Activated CD4-positive, CD25-positive, alpha-beta regulatory T cell (primary cell): ENCODE measurements at places on chromosomes 5 and 9.

GRCh38 chr5:41637869-41638268, 127.5 kb upstream of the PLCXD3 start:
- no peak for DNase-seq

DNA sequence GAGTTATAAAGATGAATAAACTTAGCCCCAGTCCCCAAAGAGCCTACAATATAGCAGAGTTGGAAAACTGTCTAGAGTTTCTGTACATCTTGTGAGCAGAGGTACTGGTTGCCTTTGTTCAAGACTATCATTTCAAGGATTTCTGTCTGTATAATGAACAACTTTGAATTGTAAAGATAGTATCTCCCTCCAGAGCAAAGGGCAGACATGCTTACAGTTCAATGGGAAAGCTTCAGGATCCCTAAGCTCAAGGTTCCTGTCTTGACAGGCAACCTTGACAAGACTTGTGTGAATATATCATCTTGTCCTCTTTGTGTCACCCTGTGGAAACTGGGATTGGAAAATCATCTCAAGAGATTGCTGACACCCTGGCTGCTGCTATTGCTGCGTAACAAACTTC, 242.8 kb upstream of the VLDLR start:
- no peak for DNase-seq

- no peak for DNase-seq
These were observed 104.3 kb downstream of the ADCY2 start for GRCh38 chr5:7500256-7500655.

- no peak for DNase-seq
These were observed 69.6 kb downstream of the EPB41L4B start for GRCh38 chr9:109251080-109251775.

DNA sequence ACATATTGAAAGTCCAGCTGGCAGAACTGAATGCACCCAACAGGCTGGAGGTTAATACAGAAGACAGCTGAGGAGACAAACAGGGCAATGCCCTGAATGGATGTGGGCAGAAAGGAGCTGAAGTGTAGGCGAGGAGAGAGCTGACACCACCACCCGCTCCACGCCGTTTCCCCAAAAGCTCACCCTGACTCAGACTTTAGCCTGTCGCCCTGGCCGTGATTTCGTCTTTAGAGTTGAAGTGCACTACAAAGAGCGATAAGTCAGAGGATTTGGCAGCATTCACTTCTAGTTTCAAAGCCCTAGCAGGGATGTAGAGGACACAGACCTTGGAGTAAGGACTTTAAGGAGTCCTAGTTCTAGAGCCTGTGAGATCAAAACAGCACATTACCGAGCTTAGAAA, 2.2 kb upstream of the ERAP1 start:
- DNase-seq = no peak

GRCh38 chr9:77469515-77470231, 178.4 kb downstream of the GNA14 start:
- no peak for DNase-seq

GRCh38 chr9:8521112-8521511, 721.5 kb upstream of the DMAC1 start:
- no peak for DNase-seq

- DNase-seq = no peak
These were observed 276.8 kb upstream of the RORB start for GRCh38 chr9:74220327-74220726.

DNA sequence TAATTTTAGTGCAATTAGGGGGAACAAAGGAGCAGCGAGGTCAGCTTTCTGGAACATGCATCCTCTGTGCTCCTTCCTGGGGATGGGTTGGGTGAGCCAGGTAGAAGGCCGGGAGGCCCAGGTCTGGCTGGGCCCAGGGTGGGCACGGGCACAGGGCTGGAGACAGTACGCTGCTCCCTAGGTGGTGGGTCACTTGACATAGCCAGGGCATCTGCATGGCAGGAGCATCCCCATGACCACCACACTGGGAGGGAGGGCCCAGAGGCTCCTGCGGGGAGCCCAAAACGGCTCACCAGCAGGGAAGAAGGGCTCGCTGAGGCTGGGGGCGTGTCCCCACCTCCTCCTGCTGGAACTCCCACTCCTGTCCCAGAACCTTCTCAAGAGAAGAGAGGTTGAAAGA, 216.8 kb downstream of the NXNL2 start:
- no peak for DNase-seq

- DNase-seq = no peak
These were observed 1243.0 kb upstream of the CDH9 start for GRCh38 chr5:28281351-28281750.

- no peak for DNase-seq
These were observed 136.1 kb downstream of the RGS3 start for GRCh38 chr9:113599646-113600022.

GRCh38 chr9:16058131-16058549, 505.3 kb downstream of the CCDC171 start:
- no peak for DNase-seq

- no peak for DNase-seq
These were observed 254.2 kb downstream of the SYK start for GRCh38 chr9:91055845-91056244.

- no peak for DNase-seq
These were observed 709.1 kb upstream of the ARRDC3 start for GRCh38 chr5:92092239-92092638.

GRCh38 chr9:68749579-68750159, 44.6 kb downstream of the PIP5K1B start:
- no peak for DNase-seq

- DNase-seq = no peak
These were observed 60.5 kb downstream of the RASGRF2 start for GRCh38 chr5:81020478-81021167.

DNA sequence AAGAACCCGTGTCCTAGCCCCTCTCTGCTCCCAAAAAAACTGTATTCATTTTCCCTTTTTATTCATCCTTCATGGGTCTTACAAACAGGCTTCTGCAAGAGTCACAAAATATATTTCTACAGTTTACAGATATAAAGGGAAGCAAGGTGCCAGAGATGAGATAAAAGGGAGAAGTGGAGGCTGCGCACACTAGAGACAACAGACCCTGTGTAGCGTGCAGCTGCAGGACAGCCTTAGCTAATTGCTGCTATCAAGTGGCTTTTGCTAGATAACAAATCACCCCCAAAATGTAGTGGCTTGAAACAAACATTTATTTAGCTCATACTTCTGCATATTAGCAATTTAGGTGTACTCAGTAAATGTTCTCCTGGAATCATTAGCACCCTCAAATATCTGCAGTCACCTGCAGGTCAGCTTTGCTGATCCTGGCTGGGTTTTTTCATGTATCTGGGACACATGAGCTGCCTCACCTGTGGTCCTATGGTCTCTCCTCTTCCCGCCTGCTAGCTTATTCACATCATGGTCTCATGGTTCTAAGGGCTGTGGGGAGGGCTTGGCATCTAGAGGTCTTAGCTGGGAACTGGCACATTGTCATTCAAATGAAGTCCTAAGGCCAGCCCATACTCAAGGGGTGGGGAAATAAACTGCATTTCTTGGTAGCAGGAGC, 29.4 kb downstream of the ARHGEF37 start:
- no peak for DNase-seq

DNA sequence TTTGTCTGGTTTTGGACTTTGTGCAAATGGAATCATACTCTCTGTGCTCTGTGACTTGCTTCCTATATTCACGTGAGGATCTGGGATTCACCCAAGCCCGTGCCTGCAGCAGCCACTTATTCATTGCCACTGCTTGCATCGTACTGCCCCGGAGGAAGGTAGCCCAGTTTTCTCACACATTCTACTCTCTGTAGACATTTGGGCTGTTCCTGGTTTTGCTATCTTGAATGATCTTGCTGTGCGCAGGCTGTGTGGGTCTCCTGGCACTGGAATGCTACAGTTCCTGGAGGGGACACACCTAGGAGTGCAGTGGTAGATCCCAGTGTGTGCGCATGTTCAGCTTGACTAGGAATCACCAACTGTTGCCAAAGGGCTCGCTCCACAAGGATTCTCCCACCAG, 99.2 kb upstream of the BOD1 start:
- DNase-seq = no peak
